Putamen (tissue), 1 donor: ENCODE measurements at places on chromosomes 16 and 17.

- no peak for DNase-seq
Measured at GRCh38 chr16:1150511-1150982, 2.4 kb upstream of the CACNA1H start.

GRCh38 chr16:17940584-17941364, 395.8 kb downstream of the NPIPA8 start:
- no peak for DNase-seq

DNA sequence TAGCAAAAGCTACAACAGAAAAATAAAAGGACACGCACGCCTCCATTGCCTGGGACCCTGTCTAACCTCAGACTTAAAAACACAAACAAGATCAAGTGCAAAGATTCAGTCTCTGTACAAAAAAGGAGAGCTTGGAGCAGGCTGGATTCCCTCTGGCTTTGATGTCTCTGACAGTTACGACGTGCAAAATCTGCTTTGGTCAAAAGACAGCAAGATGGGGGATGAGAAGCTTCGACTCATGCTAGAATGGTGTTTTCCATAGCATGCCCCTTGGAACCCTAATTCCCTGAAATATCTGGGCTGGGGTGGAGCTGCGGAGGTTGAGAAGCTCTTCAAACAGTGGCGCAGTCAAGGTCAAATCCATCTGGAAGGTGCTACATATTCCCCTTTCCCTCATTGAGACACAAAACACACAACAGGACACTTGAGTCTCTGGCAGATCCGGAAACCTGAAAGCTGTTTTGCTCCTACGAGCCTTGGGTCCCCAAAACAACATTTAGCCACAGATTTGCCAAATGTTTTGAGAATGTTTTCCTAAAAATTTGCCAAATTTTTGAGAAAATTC, 9.1 kb downstream of the MYH11 start:
- DNase-seq: no peak

DNA sequence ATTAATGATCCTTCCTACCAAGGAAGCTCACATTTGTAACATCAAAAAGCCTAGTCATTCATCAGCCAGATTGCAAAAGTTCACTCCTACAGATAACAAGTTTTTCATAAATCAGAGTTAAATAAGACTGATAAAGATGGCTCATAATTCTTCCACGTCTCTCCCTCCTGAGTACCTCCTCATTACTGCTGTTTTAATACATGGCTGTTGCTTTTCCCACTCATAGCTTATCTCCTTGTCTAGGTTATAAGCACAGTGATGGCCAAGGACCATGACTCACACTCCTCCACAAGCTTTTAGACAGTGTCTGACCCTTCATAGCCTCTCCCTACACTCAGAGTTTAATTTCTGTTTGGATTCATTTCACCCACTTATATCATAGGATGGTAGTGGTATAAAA, 100.9 kb upstream of the MON1B start:
- DNase-seq: no peak

DNA sequence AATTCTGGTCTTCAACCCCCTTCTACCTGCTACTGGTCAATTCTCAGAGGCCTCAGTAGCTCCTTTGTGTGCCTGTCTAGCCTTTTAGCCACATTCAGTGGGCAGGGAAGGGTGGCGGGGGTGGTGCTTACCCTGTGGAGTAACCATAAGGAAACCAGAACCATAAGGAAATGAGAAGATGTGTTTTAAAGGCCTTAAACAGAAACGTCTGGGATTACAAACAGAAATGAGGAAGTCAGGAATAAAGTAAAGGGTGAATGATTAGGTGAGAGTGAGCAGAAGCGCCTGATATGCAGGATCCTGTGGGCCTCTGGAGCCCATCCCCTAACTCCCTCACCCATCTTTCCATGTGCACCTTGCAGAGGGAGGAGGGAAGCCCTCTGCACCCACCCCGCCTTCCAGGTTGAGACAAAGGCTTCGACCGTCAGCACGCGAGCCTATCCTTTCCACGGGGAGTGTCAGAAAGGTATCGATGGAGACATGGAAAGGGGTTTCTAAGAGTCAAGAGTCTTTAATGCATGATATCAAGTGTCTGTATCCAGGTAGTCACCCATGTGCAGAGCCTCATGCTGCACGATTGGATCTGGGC, 20.4 kb downstream of the KIAA0513 start:
- DNase-seq: no peak

- DNase-seq: peak; percentile 53
Measured at GRCh38 chr16:14087590-14088154, 16.6 kb downstream of the MRTFB start.

DNA sequence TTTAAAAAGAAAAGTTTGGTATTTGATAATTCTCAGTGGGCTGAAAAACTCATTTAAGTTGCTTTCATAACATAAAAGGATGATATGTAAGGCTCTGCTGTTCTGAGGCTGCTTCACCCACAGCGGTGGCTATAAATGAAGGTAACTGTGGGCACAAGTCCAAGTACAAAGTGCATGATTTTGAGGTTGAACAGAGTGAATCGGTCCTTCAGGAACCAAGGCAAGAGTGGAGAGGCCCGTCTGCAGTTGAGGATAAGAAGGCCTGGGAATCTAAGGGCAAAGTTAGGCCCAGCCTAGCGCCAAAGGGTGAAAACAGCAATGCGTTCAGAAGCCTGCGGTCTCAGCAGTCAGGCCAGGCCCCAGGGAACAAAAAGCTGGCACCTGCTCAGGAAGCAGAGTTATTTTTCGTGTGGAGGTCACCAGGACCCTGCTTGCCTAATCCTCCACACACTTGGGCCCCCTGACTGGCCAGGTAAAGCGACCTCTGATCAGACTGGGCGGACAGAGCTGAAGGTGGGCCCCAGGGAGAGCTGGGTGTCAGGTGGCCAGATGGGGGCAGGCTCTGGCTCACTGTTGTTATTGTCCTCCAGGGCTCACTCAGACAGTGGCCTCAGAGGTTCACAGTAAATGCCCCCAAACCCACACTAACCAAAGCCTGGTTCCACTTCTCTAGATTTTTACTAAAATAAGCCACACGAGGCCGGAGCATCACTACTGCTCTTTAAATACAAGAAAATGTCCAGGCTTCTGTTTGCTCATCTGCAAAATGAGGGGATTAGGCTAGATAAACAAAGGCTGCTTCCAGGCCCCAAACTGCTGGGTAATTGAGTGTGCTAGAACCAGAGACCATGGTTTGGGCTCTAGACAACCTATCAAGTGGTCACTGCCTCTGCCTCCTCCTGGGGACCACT, 46.5 kb downstream of the TEX2 start:
- DNase-seq: no peak

DNA sequence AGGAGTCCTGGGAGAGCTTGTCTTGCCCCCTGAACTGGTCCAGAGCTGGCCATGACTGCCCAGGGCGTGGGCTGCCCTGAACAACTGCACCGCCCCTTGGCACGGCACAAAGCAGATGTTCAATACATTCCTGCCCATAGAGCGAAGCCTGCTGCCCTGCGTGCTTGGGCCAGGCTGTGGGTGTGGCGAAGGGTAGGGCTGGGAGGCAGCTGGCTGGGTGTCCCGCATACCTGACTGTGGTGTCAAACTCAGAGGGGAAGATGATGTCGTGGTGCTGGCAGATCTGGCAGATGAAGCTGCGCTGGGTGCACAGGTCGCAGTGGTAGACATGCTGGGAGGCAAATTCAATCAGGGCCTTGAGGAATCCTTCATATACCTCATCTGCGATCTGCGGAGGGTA, 124.2 kb upstream of the SMURF2 start:
- DNase-seq: no peak

- DNase-seq: no peak
Measured at GRCh38 chr17:35666967-35667532, 64.4 kb upstream of the RASL10B start.

DNA sequence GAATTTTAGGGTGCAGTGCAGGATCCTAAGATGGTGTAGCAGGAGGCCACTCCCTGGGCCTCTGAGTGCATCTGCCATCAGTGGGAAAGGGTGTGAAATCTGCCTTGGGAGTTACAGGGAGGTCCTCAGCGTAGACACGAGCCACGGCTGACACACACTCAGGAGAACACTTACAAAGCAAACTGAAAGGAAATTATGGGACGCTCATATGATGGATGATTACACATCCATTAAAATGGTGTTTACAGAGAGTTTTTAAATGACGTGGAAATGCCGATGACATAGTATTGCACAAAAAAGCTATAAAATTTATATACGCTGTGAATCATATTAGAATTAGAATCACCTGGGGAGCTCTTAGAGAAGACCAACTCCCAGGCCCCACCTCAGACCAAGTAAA, 175.2 kb downstream of the CCDC182 start:
- DNase-seq: no peak

- no peak for DNase-seq
Measured at GRCh38 chr17:80262291-80262690, 1.6 kb downstream of the RNF213 start.

- peak; percentile 76 for DNase-seq
Measured at GRCh38 chr17:39151943-39152818, 744 bp upstream of the PLXDC1 start.

- no peak for DNase-seq
Measured at GRCh38 chr16:86093801-86094750, 195.1 kb downstream of the IRF8 start.

DNA sequence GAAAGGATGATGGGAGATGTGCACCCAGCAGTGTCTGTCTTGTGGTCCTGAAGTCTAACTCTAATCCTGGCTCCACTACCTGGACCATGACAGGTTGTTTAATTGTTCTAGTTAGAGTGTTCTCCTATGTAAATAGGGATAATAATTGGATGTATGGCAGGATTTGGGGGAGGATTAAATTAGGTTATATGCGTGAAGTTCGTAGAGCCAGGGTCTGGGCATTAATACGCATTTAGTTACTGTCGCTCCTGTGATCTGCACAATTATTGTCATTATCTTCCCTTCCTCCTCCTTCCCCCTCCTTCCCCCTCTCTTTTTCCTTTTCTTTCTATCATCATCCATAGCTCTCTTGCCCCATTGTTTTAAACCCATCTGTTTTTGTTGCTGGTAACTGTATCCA, 210.3 kb downstream of the WWOX start:
- DNase-seq: no peak

- no peak for DNase-seq
Measured at GRCh38 chr17:68443972-68444464, 13.3 kb downstream of the WIPI1 start.

GRCh38 chr16:10624527-10624926, 44.1 kb upstream of the EMP2 start:
- DNase-seq: no peak

DNA sequence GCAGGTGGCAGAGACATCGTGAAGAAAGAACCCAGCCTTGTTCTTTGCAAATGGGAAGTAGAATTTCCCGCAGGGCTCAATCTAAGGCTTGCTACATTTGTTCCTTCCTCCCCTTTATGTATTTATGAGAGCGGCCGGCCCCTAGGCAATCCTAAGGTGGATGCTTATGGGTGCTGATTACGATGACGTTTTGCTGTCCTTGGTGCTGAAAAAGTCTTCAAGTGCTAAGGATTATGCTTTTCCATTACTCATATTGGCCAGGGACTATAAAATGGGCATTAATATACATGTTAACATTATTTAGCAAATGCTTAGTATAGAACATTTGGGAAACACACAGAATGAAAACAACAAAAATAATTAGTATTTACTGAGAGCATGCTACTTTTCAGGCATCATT, 313.3 kb upstream of the XYLT1 start:
- DNase-seq: no peak

- DNase-seq: no peak
Measured at GRCh38 chr17:40915199-40915661, 22.2 kb downstream of the KRT23 start.

DNA sequence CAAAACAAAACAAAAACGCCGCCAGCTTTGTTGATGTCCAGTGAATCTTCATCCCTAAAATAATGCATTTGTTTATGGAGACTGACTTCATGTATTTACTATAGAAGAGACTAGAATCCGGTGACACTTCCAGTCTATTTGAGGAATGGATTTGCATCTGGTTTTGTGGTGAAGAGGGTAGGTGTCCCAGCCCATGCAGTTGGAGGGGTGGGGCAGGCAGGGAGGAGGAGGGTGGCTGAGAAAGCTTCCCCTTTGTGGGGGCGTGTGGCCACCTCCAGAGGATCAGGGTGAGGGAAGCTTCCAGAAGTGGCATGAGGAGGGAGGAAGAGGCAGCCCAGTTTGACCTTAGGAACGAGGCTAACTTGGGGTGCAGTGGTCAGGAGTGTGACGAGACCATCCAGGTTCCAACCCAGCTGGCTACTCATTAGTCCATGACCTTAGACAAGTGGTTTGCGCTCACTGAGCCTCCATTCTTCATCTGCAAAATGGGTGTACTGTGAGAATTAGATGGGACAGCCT, 69.5 kb downstream of the CMIP start:
- DNase-seq: no peak

DNA sequence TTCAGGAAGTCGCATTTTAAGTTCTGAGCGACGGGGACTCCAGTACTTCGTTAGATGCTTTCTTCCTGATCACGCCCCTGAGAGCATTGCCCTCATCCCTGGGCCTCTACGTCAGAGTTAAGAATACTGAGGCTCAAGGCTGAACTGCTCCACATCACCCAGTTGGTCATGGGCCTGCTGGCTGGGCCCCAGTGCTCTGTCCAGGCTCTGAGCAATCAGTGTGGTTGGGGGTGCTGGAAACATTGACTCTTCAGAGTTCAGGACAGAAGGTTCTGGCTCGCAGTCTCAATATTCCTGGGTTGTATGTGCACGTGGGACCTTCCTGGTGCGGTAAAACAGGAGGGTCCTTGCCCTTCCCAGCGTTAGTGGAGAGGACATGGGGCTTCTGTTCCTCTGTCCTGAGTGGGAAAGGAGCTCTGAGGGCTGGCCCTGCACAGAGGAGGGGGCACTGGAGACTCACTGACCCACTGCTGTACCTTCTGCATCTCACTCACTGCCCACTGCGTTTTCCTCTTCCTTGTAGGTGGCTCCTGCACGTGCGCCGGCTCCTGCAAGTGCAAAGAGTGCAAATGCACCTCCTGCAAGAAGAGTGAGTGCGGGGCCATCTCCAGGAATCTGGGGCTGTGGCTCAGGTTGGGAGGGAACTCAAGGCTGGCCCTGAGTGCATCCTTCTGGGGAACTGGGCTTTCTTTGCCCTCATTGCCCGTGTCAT, 518 bp downstream of the MT1E start:
- DNase-seq: no peak

DNA sequence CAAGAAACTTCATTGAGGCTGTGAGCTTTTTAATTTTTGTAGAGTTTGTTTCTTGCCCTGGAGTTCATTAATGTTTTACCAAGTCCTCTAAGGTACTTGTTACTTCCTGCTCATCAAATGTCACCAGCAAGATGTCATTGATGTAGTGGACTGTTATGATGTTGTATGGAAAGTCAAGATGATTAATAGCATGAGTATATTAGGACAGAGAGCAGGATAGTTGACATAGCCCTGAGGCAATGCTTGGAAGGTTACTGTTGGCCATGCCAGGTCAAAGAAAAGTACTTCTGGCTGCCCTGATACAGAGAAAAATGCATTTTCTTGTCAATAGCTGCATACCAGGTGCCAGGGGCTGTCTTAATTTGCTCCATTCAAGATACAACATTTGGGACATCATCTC, 6.7 kb downstream of the KRTAP1-5 start:
- DNase-seq: no peak

DNA sequence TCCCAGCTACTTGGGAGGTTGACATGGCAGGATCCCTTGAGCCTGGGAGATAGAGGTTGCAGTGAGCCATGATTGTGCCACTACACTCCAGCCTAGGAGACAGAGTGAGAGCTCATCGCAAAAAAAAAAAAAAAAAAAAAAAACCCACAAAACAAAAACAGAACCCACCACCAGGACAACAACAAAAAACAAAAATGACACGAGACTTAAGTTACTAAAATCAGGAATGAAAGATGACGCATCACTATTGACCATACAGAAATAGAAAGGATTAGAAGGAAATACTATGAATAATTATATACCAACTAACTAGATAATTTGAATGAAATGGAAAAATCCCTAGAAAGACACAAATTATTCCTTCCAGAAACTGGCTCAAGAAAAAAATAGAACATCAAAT, 432.4 kb upstream of the PMFBP1 start:
- no peak for DNase-seq
